ENCODE measurements at places on chromosomes 1 and 21.

- H3K36me3 ChIP-seq = no peaks in the 10 kb centered on the region
- no peak for DNase-seq
- H3K4me3 ChIP-seq = no peak overlapping the region
- H3K27me3 ChIP-seq = peaks cover 11% of the 10 kb centered on the region
- no peak overlapping the region for H3K27ac ChIP-seq
- peaks cover 2% of the 10 kb centered on the region for H3K4me1 ChIP-seq
Observed at GRCh38 chr1:231517076-231517475, 11.4 kb upstream of the TSNAX start.

DNA sequence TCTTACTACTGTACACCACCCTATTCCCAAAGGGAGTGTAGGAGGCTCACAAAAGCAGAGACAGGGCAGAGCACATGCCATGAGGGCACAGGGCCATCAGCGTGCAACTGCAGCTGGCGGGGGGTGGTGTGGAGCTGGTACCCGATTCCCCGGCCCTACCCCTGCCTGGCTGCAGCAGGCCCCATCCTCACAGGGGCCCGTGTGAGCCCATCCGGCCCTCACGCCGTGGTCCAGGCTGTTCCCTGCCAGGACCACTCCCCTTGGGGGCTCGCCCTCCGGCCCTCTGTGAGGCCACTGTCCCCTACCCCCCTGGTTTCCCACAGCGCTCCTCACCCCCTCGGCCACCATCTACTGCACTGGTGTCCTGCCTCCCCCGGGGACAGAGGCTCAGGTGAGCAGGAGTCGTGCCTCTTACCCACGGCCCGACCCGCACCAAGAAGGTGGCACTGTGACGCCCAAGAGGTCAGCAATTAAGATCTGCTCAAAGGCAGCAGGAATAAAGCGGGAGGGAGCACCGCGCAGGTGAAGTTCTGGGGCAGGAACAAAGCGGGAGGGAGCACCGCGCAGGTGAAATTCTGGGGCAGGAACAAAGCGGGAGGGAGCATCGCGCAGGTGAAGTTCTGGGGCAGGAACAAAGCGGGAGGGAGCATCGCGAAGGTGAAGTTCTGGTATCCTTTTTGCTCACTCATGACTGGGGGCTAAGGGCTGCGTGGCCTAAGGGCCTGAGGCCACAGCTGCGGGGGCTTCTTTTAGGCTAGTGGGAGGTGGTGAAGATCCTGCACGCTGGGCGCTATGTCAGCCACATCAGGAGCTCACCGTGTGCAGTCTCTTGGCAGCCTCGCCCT lies 3.9 kb downstream of the POFUT2 start:
- peaks cover 32% of the 10 kb centered on the region for H3K4me1 ChIP-seq
- H3K36me3 ChIP-seq = peaks cover 30% of the 10 kb centered on the region

- H3K36me3 ChIP-seq = no peaks in the 10 kb centered on the region
- H3K4me1 ChIP-seq = no peaks in the 10 kb centered on the region
- H3K27me3 ChIP-seq = peaks cover 2% of the 10 kb centered on the region
- no peak overlapping the region for H3K4me3 ChIP-seq
- DNase-seq = no peak
- no peak overlapping the region for H3K27ac ChIP-seq
Observed at GRCh38 chr1:209051570-209051969, 531.9 kb upstream of the CAMK1G start.

DNA sequence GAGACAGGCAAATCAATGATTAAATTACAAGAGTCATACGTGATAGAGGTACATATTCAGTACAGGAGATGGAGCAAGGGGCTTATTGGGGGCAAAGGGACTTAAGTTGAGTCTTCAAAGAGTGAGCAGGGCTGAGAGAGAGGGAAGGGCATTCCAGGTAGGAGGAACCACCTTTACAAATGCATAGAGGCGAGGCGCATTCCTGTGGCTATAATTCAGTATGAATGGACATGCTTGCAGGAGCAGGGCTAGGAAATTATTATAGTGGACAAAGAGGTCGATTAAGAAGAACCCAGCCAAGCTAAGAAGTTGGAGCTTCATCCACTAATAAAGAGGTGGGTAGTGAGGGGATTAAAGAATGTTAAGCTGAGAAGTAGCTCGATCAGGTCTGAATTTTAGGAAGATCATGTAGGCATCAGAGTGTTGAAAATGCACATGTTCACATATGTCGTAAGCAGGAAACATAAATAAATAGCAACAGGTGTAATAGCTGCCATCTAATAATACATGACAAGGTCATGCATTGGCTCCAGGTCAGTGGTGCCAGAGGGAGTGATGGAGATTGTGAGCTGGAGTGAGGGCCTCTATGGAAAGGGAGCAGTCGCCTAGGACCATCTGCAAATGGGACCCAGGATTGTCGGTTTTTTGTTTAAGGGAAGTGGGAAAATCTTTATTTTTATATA lies 12.0 kb upstream of the HNRNPU start:
- H3K27me3 ChIP-seq = no peaks in the 10 kb centered on the region
- no peaks in the 10 kb centered on the region for H3K36me3 ChIP-seq
- no peak overlapping the region for H3K4me3 ChIP-seq
- no peak for DNase-seq
- H3K4me1 ChIP-seq = no peaks in the 10 kb centered on the region

DNA sequence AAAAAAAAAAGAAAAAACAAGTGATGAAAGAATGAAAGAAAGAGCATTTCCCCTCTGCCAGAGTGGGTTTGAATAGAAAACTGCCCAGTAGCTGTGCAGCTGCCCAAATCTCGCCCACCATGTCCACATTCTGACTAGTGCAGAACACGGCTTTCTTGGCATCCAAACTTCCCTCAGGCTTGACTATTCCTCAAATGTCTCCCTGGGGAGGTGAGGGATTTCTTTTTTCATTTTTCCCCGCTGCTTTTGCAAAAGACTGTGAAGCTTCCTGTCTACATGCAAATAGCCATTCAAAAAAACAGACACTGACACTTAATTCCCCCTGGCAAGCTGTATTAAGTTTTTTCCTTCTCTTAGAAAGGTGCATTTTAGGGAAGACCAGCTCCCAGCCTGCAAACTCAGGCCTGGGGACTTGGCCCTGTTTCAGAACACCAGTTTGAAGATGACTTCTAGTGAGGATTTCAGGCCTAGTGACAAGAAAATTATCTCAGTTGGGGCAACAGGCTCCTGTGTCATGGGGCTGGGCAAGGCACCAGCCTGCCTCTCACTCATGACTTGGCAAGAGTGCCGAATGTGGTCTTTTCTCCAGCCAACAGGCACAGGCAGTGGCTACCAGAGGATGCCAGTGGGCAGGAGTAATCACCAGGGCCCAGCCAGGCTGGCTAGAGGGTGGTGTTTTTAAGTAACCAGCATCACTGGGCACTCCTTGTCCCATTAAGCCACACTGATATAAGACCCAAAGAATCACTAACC lies 178.1 kb upstream of the NFIA start:
- no peaks in the 10 kb centered on the region for H3K4me1 ChIP-seq
- H3K36me3 ChIP-seq = no peaks in the 10 kb centered on the region
- H3K27me3 ChIP-seq = peaks cover 6% of the 10 kb centered on the region
- DNase-seq = no peak

GRCh38 chr1:171384496-171384895 lies 70.5 kb downstream of the FMO4 start:
- no peak overlapping the region for H3K4me3 ChIP-seq
- DNase-seq = no peak
- no peak overlapping the region for H3K27ac ChIP-seq
- no peaks in the 10 kb centered on the region for H3K4me1 ChIP-seq
- no peaks in the 10 kb centered on the region for H3K36me3 ChIP-seq
- H3K27me3 ChIP-seq = no peaks in the 10 kb centered on the region

- DNase-seq = no peak
- no peaks in the 10 kb centered on the region for H3K27me3 ChIP-seq
- no peak overlapping the region for H3K4me3 ChIP-seq
- peaks cover 48% of the 10 kb centered on the region for H3K4me1 ChIP-seq
- H3K27ac ChIP-seq = no peak overlapping the region
Observed at GRCh38 chr1:37557402-37557801, 662 bp downstream of the DNALI1 start.

DNA sequence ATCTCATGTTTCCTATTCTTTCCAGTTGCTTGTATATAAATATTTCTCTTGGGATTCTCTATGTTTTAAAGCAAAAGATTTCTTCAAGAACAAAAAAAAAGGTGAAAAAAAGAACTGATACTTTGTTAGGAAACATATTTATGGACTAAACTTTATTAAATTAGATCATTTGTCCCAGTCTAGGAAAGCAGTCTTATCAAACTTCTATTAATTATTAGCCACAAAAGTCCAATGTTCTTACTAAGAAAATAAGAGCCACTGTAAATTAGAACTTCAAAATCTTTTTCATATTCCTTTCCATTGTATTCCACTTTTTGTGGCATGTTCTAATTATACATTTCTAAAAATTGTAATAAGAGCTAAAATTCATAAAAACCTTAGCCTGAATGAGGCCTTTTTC lies 175.2 kb downstream of the TYW3 start:
- H3K27ac ChIP-seq = no peak overlapping the region
- no peaks in the 10 kb centered on the region for H3K27me3 ChIP-seq
- no peak overlapping the region for H3K4me3 ChIP-seq
- no peak for DNase-seq
- no peaks in the 10 kb centered on the region for H3K4me1 ChIP-seq
- H3K36me3 ChIP-seq = no peaks in the 10 kb centered on the region

DNA sequence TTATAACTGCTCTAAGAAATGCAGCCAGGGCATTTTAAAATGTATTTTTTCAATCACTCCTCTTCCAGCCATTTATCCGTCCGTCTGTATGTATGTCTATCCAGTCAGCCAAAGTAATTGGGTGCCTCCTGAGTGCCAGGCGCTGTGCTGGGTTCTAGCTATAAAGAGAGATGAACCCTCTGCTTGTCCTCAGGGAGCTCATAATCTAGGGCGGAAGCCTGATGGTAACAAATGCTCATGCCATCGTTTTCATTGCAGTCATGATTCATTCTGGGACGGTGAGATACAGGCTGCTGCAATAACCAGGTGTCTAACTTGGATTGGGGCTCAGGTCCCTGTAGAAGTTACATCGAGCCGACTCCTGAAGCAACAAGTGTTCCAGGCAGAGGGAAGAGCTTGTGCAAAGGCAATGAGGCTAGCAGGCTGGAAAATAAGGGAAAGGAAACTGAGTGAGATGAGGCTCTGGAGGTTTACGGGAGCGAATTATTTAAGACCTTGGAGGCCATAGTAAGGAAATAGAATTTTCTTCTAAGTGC lies 11.6 kb downstream of the IFI6 start:
- H3K27me3 ChIP-seq = no peaks in the 10 kb centered on the region
- peaks cover 53% of the 10 kb centered on the region for H3K4me1 ChIP-seq
- H3K27ac ChIP-seq = peak overlapping the region; percentile 88
- peak overlapping the region; percentile 77 for H3K4me3 ChIP-seq

GRCh38 chr1:37159102-37159501 lies 124.8 kb upstream of the GRIK3 start:
- H3K27ac ChIP-seq = no peak overlapping the region
- no peak for DNase-seq
- no peaks in the 10 kb centered on the region for H3K36me3 ChIP-seq
- no peaks in the 10 kb centered on the region for H3K27me3 ChIP-seq
- no peak overlapping the region for H3K4me3 ChIP-seq

- DNase-seq = no peak
- no peaks in the 10 kb centered on the region for H3K27me3 ChIP-seq
- H3K4me1 ChIP-seq = no peaks in the 10 kb centered on the region
- H3K4me3 ChIP-seq = no peak overlapping the region
- H3K36me3 ChIP-seq = no peaks in the 10 kb centered on the region
Observed at GRCh38 chr1:220552672-220553260, 24.8 kb downstream of the MARK1 start.

DNA sequence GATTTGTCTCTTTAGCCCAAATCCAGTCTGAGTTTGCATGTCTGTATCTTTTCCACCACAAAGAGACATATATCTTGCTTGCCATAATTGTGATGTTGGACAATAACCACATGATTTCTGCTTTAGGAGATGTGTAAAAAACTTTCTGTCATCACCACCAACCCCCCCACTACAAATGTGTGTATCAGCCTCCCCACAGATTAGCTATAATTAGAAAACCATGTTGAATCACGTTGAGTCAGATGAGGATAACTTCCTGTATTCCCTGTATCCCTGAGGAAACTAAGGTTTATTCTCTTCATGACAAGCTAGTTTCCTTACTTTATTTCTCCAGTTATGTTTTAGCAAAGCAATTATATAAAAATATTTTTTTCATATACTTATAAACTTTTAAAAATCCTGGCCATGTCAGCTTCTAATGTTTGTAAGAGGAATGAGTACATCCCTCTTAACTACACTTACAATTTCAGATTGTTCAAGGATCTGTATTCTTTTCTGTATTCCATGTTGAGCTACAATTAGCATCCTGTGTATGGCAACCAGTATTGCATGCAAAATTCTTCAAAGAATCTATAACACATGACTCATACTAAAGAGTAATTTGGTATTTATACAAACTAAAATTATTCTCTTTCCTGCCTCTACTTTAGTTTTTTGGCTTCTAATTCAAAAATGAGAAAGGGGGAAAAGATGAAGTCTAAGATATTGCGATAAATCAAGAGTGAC lies 143.0 kb downstream of the FMN2 start:
- no peaks in the 10 kb centered on the region for H3K36me3 ChIP-seq
- H3K27ac ChIP-seq = no peak overlapping the region
- H3K4me1 ChIP-seq = no peaks in the 10 kb centered on the region
- no peak overlapping the region for H3K4me3 ChIP-seq
- DNase-seq = no peak
- no peaks in the 10 kb centered on the region for H3K27me3 ChIP-seq

DNA sequence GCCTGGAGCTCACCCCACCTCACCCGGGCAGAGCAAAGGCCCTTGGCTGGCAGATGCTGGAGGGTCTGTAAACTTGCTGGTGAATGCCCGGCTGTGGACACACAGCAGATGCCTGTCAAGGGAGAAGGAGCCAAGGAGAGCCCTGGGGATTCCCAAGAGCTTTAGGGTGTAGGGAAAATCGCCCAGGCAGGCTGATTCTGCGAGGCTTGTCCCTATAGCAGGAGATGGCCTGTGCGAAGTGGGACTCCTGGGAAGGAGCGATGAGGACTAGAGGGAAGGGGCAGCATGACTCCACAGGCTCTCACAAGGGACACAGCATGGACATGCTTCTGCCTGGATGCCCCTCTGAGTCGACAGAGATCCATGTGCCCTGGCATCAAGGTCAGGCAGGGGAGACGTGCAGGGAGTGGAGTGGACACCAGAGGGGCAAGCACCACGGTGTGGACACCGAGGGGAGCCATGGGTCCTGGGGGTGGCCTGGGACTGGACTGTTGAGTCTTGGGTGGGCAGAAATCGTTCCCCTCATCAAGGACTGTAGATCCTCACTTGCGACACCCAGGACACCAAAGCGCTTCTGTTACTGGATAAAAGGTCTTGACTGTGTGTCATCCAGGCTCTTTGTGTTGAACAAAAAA lies 71.4 kb upstream of the ABCG1 start:
- H3K36me3 ChIP-seq = no peaks in the 10 kb centered on the region
- no peak overlapping the region for H3K4me3 ChIP-seq
- DNase-seq = no peak
- no peak overlapping the region for H3K27ac ChIP-seq
- peaks cover 7% of the 10 kb centered on the region for H3K4me1 ChIP-seq

DNA sequence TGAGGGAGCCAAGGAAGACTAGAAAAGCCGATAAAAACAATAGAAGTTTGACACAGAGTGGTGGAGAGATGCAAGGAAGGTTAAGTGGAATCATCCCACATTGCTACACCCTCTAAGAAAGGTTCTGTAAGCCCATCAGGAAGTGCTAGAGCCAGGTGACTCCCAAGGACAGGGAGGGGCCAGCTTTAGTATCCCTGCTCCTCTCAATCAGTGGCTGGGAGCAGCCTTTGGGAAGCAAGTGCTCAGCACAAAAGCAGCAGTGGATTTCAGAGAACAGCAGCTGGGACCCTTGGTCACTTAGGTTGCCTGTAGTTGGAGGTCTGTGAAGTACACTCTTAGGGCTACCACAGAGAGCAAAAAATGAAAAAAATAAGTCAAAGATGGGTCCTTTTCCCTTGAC lies 42.5 kb downstream of the NME7 start:
- H3K27ac ChIP-seq = no peak overlapping the region
- H3K36me3 ChIP-seq = peaks cover 11% of the 10 kb centered on the region
- no peaks in the 10 kb centered on the region for H3K27me3 ChIP-seq

All from activated CD4-positive, alpha-beta memory T cell treated with anti-CD3 and anti-CD28 coated beads, Interleukin-2, amount 10 ng/mL, durations not matched to agents 7 days and 5 days (primary cell).